ENCODE measurements at places on chromosomes 7 and 10.
A peak's percentile ranks its signal among the peaks of the same experiment; 100 is the strongest.

DNA sequence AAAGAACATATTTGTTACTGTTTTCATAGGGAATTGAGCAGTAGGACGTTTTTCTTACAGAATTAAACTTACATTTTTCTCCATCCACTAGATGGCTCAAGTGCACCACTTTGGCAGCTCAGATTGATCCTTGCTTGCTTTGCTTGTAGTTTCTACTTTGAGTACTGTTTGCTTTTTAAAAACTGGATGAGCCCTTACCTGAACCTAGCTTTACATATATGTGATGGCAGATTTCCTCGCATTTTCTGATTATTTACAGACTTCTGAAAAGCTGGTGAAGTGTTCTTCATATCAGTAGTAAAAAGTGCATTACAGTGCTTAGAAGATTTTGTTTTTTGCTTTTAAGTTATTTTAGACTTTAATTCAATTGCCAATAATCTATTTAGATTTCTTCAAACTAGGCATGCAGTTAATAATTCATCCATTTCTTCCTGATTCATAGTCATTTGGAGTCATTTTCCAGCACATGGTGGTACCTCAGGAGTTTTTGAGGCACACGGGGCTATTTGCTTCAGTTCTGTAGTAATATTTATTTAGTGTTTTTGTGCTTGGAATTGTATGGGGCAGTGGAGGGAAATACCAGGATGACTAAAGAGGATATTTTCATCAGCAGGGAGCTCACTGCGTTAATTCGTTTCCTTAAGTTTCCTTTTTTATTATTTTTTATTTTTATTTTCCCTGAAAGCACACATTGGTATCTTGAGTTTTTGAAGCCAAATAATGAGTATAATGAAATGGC is 57.3 kb downstream of the MAPK8 start:
- no peak for DNase-seq

- no peak for DNase-seq
Observed at GRCh38 chr7:40535678-40536077, 400.9 kb downstream of the SUGCT start.

DNA sequence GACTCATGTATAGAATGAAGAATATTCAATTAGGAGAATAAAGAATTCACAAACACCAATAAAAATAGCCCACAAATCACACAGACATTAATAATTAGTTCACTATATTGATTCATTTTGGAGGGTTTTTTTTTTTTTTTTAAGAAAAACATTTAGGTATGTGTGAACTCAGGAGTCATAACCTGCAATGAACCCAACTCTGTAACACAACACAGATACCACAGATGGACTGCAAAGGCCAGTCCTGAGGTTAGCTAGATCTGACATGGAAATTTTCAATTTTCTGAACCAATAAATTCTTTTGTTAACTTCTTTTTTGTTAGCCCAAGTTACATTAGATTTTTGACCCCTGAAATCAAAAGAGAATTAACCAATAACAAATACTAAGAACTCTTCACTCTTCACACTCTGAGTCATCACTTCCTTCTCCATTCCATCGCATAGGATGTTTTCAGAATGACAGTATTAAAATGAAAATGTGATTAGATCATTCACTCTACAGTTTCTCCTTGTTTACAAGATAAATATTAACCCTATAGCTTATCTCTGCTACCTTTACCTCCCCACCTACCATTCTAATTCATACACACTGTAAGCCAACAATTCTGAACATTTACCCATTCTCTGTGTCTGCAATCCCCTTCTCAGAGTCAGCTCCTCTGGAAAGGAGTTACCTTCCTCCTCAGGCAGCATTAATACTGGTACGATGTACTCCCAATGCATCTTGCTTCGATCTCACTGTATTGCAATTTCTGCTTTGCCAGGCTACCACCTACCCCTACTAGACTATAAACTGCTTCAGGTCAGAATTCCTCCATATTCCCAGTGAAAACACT is 141.5 kb downstream of the LRRN3 start:
- no peak for DNase-seq

DNA sequence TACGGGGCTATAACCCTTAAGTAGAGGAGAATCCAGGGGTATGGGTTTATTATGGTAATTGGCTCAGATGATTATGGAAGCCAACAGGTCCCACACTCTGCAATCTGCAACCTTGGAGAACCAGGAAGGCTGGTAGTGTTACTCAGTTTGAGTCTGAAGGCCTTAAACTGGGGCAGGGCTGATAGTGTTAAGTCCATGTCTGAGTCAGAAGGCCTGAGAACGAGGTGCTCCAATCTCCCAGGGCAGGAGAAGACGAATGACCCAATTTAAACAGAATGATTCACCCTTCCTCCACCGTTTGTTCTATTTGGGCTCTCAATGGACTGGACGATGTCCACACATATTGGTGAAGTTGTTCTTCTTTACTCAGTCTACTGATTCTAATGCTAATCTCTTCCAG is 244.5 kb upstream of the PTER start:
- DNase-seq = no peak

DNA sequence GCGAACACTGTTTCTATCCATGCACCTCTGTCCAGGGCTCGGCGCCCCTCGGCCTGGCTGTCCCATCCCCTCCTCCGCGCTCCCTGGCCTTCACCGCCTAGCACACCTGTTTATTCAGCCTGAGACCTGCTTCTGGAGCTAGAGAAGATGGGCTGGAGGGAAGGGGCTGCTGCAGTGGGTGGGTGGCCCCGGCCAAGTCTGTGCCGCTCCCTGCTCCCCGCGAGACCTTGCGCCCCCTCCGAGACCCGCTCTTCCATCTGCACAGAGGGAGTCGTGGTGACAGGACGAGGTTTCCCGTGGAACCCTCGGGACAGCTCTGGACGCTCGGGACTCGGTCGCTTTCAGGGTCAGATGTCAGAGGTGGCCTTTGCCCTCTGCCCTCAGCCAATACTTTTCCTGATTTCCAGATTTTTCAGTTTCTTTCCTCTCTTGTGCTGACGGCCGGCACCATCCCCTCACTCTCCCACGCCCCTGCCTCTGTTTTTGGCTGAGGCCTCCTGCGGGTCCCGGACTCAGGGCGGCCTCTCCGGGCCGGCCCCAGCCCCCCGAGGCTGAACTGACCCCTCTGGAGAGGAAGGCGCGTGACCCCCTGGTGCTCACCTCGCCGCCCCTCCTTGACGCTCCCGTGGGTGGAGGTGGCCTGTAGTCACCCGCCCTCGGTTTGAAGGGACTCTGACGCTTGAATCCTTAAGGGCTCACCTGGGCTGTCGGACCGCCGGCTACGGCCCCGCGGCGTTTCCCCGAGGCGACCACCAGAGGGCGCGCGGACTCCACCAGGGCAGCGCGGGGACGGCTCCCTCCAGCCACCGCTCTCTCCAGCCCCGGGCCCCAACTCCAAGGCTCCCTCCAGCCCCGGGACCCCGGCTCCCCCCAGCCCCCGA is 15.6 kb downstream of the SHH start:
- peak; percentile 47 for DNase-seq

DNA sequence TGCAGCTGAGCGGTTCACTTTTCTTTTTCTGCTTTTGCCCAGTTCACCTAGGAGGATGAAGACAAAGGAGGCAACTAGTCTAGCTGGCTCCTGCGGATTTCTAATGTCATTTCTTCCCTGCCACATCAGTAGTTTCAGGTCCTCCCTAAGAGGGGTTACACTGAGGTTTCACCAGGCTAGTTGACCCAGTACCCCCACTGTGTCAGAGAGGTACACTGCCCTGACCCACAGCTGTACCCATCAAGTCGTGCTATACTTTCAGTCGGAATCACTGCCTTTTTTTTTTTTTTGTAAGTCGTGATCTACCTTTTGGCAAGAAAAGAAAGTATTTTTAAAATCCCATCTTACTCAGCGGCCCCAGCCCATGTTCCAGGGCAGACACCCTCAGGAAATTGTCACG is 243.5 kb downstream of the CELF2 start:
- DNase-seq = no peak

- no peak for DNase-seq
Observed at GRCh38 chr7:30505174-30505697, 607 bp upstream of the GGCT start.

DNA sequence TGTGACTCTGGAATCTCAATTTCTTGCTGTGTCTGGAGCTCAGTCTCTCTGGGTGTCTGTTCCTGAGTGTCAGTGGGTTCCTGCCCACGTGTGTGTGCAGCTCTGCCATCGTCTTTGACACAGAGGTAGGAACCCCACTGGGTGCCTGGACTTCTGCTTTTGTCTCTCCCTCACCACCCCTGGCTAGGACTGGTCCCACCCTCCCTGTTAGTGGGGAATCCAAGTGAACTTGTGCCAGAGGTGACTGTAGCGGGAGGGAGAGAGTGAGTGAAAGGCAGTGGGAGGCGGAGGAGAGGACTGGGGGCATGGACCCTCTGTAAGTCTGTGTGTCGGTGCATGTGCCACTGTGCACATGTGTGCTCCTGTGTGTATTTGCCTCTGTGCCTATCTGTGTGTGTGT is 299.9 kb upstream of the ZMIZ1 start:
- no peak for DNase-seq

GRCh38 chr10:110504111-110504735 is 6.5 kb downstream of the DUSP5 start:
- peak; percentile 27 for DNase-seq

- no peak for DNase-seq
Observed at GRCh38 chr10:31635415-31636065, 293.1 kb downstream of the ARHGAP12 start.

DNA sequence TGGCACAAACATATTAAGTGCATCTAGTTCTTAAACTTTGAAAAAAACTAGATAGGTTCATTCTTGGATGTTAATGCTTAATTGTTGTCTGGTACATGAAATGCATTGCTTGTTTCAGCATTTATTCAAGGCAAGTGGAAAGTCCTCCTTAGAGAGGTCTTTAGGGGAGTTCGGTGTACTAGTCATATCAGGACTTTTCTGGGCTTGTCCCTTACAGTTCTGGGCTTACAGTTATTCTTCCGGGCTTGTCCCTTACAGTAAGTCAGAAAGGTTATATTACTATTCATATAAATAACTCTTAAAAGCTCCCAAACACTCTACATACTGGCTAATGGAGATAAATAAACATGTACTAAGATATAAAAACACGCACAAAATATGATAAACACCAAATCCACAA is 61.6 kb upstream of the MRLN start:
- DNase-seq = no peak

- DNase-seq = no peak
Observed at GRCh38 chr10:58820861-58821751, 308.4 kb downstream of the BICC1 start.

DNA sequence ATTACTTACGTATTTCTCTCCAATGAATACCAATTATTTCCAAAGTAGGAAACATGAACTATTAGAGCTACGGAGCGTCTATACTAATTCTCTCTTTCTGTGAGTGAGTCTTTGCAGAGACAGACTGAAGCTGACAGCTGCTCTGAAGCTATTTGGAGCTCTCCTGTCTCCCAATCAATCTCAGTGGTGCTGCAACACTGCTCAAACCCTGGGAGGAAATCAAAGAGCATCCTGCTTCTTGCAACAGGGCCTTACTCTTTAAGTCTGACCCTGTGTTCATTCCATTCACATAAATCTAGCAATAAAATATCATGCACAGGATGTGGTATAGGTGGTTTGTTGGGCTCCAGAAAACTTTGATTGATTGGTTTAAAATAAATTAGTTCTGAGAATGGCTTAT is 685.7 kb upstream of the IGFBP3 start:
- DNase-seq = no peak

- DNase-seq = no peak
Observed at GRCh38 chr7:1746491-1746975, 76.5 kb downstream of the ELFN1 start.

GRCh38 chr7:92749832-92750446 is 86.4 kb downstream of the CDK6 start:
- DNase-seq = no peak

DNA sequence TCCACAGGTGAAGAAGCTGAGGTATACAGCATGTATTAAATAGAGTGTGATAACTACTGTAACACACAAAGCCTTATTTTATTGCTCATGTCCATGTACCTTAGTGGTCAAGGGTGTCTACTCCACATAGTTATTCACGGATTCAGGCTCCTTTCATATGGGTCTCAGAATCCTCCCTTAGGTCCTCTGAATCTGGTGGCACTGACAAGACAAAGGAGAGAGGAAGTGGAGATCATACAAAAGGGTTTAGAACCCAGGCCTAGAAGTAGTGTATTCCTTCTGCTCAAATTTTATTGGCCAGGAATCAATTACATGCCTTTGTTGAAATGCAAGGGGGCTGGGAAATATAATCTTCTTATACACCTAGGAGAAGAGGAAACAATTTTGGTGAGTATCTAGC is 164.6 kb downstream of the PTEN start:
- DNase-seq = no peak

GRCh38 chr10:30818010-30818660 is 188.6 kb upstream of the LYZL2 start:
- DNase-seq = no peak

GRCh38 chr10:133532871-133533270 is 5.7 kb downstream of the CYP2E1 start:
- no peak for DNase-seq

- DNase-seq = no peak
Observed at GRCh38 chr10:17067376-17068264, 62.0 kb downstream of the CUBN start.

DNA sequence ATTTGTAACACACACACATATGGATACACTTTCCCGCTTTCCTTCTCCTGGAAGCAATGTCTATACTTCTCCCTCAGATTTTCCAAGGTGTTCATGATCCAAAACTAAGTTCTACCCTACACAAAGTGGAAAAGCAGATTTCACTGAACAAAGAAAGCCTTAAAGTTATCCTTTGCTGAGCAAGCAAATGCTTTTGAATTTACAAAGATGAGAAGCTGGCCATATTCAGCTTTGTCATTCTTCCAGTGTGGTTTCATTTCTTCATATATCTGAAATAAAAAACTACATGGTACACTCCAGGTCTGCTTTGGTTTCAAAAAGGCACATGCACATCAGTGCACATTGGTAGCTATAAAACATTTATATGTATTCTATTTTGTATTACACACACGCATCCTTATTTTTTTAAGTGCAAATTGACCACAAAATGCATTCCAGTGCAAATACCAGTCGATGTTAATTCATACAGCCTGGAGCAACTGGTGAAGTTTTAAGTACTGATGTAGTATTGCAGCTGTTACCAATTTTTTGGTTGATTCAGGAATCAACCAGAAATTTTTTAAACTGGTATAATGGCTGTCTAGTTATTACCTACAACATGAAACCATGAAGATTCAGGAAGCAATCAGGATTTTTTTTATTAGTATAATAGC is 65.5 kb upstream of the SRPK2 start:
- no peak for DNase-seq

- DNase-seq = no peak
Observed at GRCh38 chr7:4049202-4049601, 632.9 kb upstream of the FOXK1 start.

GRCh38 chr7:51234139-51234538 is 82.5 kb downstream of the COBL start:
- no peak for DNase-seq

GRCh38 chr10:3530783-3531645 is 254.0 kb downstream of the KLF6 start:
- DNase-seq = no peak

- no peak for DNase-seq
Observed at GRCh38 chr10:74982634-74982982, 128.8 kb upstream of the SAMD8 start.

DNA sequence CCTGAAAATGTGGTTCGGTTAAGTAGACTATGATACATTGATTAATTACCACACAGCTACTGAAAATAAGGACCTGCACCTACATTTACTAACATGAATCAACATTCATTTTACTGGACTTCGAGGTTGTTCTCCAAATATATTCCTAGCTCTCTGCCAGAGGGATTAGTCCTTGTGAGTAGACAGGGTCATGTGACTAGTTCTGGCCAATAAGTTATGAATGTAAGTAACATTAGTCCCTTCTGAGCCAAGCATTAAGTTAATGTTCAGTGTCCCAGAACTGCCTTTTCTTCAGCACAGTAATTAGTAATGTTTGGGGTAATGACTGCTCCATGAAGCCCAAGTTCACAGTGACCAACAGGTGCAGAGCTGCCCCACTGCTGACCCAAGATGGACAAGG is 9.2 kb downstream of the ITIH5 start:
- no peak for DNase-seq

Data from activated naive CD8-positive, alpha-beta T cell treated with anti-CD3 and anti-CD28 coated beads, Interleukin-2, amount 50 U/mL, for 16 hours (primary cell).